Renal cortex interstitium (tissue), 15 donors: ENCODE measurements at places on chromosomes 6 and 20. TPM values are rescaled to one million over a fixed set of nuclear protein-coding genes. Genes with fewer than 3 reads are reported as not detected.

The FRK gene
- 4.9 TPM for polyA plus RNA-seq

The NCOA7 gene
- polyA plus RNA-seq: 55.2 TPM

The PSORS1C1 gene
- polyA plus RNA-seq: 0.23 TPM

GRCh38 chr20:11287126-11287525, 613.3 kb upstream of the JAG1 start:
- DNase-seq: no peak
